ENCODE measurements at places on chromosomes 1 and 21.

GRCh38 chr1:66532798-66533783, 862 bp upstream of the SGIP1 start:
- DNase-seq, result peak; percentile 70

DNA sequence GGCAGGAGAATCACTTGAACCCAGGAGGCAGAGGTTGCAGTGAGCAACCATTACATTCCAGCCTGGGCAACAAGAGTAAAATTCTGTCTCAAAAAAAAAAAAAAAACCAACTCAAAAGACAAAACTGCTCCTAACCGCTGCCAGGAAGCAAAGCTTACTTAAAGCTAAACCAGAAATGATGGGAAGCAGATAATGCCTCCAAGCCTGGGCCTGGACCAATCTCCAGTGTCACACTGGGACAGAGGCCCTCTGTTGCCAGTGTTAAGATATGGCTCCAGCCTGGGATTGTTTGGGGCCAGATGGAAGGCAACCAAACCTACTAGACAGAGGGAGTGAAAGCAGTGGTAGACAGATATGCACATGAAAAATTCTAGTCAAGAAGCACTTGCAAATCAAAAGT, 36.9 kb downstream of the NSL1 start:
- no peak for DNase-seq

DNA sequence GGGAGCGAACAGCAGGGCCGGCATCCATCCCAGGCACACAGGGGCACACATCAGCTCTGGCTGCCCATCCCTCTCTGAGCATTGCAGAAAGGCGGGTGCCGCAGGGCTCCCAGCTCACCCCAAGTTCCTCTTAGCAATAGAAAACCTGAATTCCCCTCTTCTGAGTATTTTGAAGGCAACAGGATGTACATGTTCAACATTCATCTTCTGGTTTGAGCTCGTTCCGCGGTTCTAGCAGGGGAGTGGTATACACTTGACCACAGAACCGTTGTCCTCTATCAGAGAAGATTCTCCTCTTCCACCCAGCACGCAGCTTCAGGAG, 23.6 kb downstream of the ACTA1 start:
- no peak for DNase-seq

GRCh38 chr1:208069317-208069716, 158.4 kb upstream of the CD34 start:
- no peak for DNase-seq

DNA sequence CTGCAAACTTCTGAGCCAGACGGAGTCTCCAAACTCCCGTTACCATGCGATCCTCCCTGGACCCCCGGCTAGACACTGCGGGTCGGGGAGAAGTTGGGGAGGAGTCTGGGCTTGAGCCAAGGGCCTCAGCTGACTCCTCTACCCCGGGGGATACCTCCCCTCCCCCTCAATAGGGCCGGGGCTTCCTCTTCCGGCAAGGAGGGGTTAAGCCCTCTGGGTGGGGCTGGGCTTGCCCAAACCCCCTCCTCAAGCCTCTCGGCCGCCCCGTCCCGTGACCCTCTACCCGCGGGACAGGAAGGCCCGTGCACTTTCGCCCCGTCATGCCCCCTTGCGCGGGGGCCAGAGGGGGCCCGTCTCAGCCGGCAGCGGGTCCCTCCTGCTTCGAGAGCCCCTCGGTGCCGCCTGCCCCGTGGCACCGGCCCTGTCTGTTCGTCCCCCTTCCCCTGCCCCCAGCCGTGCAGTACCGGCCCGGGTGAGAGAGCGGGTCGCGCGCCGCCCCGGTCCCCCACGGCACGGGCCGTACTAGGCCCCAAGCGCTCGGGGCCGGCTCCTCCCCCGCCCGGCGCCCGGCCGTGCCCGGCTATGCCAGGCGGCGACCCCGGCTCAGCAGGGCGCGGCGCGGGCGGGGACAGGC, 652 bp downstream of the ARL8A start:
- DNase-seq, result no peak

DNA sequence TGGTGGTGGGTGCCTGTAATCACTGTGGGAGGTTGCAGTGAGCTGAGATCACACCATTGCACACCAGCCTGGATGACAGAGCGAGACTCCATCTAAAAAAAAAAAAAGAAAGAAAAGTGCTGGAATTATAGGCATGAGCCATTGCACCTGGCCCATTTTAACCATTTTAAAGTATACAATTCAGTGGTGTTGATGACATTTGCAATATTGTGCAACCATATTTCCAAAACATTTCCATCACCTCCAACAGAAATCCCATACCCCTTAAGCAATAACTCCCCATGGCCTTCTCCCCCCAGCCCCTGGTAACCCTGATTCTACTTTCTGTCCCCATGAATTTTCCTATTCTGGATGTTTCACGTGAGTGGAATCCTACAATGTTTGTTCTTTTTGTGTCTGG, 11.0 kb upstream of the GPR157 start:
- no peak for DNase-seq

- no peak for DNase-seq
These were observed 12.9 kb downstream of the DESI2 start for GRCh38 chr1:244665771-244666217.

- DNase-seq, result peak; percentile 71
These were observed 55.7 kb upstream of the ETV3 start for GRCh38 chr1:157193702-157194391.

- no peak for DNase-seq
These were observed 8.9 kb downstream of the TAGLN2 start for GRCh38 chr1:159916242-159917051.

DNA sequence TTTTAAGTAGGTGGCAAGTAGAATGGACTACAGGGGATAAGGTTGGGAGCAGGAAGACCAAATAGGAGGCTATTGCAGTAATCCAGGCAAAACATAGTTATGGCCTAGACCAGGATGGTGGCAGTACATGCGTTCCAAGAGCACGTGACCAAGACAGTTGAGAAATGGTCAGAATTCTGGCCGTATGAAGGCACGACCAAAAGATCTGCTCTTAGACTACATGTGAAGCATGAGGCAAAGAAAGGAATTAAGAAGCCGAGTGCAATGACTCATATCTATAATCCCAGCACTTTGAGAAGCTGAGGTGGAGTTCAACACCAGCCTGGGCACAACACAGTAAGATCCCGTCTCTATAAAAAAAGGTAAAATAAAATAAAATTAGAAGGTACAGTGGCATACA, 71.3 kb downstream of the LUZP1 start:
- DNase-seq, result no peak

DNA sequence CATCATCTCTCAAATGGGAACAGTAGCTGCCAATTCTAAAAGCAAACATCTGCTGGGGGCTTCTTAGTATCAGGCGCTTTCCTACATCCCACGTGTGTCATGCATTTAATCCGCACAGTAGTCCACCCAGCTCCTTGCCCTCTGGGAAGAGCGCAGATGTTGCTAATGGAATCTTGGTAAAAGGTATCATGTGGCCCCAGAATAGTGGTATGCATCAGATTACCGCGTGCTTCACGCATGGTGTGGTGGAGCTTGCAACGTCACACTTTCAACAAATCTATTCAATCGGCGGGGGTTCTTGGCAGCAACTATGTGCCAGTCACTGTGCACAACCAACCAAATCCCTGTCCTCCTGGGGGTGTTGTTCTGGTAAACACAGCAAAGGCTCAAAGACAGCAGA, 141.0 kb downstream of the HIVEP3 start:
- DNase-seq, result no peak

GRCh38 chr21:37595944-37596343, 229.4 kb downstream of the DYRK1A start:
- DNase-seq, result no peak

GRCh38 chr1:151495316-151495715, 15.9 kb upstream of the CGN start:
- no peak for DNase-seq

DNA sequence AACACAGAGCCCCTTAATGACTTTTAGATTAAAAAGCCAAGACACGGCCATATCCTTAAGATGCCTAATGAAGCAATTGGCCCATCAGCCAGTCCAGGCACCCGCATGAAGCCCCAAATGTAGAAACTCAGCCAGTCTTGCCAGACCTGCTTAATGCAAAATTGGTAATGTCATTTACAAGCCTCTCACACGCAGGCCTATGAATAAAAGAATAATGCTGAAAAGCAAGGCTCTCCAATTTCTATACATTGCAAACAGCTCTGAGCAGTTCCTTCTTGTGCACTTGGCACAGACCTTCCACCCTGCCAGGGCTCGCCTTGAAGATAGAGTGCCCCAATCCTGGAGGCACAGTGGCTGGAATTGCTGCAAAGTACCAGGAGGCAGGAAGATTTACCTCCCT, 498.9 kb downstream of the NPHP4 start:
- no peak for DNase-seq

- DNase-seq, result no peak
These were observed 150.9 kb downstream of the NTMT2 start for GRCh38 chr1:170296642-170297041.

DNA sequence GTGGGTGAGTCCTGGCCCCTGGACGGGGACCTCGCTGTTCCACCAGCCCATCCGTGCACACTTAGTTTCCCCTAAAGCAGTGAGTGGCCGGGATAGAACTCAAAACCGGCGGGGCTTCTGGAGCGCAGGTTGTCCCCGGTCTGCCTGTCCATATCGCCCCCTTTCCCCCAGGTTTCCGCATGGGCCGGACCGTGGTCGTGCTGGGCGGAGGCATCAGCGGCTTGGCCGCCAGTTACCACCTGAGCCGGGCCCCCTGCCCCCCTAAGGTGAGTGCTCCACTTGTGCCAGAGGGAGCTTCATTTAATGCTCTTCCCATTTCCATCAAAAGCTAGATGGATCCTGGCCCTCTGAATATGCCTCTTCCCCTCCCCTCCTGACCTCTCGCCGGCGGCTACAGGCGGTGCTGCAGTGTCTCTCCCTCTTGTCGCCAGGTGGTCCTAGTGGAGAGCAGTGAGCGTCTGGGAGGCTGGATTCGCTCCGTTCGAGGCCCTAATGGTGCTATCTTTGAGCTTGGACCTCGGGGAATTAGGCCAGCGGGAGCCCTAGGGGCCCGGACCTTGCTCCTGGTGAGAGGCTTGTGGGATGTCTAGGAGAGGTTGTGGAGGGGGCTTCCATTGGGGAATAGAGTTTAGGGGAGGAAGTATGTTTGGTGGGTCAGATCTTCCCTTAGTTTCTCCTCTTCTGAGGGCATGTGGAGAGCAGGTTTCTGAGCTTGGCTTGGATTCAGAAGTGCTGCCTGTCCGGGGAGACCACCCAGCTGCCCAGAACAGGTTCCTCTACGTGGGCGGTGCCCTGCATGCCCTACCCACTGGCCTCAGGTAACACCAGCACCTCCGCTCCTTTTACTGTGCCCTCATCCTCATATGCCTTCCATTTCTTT, 683 bp downstream of the PPOX start:
- no peak for DNase-seq

- DNase-seq, result no peak
These were observed 4.1 kb upstream of the KCNAB2 start for GRCh38 chr1:6041432-6042062.

- no peak for DNase-seq
These were observed 15.0 kb upstream of the TTC22 start for GRCh38 chr1:54816130-54816529.

DNA sequence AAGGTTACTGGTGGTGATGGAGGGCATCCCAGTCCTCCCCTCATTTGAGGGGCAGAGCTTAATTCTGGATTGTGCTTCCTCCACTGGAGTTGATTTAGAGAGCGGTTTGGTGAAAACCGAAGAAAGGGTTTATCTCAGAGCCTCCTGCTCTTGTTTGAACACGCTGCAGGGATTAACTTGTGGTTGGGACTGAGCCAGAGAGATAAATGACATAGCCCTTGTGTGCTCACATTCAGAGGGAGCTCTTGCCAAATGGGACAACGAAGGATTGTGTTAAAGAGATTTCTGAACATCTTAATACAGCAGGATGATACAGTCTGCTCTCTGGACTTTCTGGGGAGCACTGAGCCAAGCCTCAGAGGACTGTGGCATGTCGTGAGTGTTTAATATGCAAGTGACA, 308.2 kb downstream of the DISC1 start:
- DNase-seq, result no peak

DNA sequence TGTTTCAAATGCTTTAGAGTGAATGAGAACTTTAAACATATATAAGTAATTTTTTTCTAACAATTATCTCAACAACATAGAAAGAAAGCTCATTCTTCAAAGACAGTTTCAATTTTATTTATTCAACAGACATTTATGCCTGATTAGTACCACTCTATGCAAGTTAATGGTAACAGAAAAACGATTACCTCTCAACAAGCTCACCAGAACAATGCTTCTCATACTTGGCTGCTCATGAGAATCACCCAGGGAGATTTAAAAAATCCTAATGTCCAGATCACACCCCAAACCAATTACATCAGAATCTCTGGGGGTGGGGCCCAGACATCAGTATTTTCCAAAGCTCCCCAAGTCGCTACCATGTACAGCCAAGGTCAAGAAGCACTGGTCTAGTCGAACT, 312.4 kb downstream of the PAPPA2 start:
- no peak for DNase-seq

- peak; percentile 42 for DNase-seq
These were observed 8.9 kb downstream of the ACTRT2 start for GRCh38 chr1:3029991-3030662.

DNA sequence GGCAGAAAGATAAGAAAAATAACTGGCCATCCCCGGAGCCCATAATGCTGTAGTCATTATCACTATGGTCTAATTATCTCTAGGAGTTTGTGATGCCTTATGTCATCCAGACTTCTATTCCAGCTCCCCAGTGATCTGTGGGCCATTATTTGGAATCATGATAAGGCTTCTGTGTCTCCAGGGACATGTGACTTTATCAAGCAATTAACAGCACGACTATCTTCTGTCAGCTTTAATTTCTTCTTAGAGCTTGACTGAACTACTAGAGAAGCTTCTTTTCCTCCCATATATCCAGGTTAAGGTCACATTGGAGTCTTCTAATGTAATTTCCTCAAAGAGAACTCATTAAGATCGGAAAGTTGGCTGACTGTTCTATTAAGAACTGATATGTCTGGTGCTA, 100.4 kb downstream of the LHX8 start:
- no peak for DNase-seq

DNA sequence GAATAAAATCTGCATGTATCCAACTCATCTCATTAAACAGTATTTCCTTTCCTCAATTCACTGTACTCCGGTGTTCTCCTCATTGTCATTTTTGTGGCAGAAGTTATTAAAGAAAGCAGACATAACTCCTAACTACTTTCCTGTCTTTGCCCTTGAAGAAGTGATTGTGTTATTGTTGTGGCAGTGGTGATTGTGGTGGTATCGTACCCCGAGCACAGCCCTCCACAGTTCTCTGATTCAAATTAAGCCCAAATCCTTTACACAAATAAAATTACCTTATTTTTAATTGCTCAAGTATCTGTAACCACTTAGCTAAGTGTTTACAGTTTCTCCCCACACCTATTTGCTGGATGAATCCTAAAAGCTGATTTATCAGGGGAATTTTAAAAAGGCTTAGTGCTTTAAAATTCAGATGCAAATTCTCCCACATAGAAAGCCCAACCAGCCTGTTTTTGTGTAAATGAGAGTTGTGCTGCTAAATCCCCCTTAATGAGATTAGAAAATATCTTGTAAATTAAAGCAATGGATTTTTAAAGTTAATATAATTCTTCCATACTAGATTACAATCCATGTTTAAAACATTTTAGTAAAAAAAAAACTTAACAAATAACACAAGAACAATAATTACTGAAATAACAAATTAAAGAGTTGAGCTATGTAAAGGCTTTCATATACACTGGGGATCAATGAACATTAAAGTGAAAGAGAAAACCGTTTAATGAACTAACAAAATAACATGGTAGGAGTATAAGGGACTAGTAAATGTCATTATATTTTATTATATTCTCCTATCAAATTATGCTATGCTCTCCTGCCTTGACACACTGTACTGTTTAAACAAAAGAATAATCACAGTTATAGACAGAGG, 259.0 kb downstream of the NEGR1 start:
- no peak for DNase-seq

GRCh38 chr1:238205045-238205662, 314.4 kb upstream of the ZP4 start:
- DNase-seq, result no peak
